BJ (cell line): ENCODE measurements at places on chromosomes 3 and 15.

- DNase-seq, result no peak
Measured at GRCh38 chr15:66775127-66776105, 73.4 kb downstream of the SMAD6 start.

DNA sequence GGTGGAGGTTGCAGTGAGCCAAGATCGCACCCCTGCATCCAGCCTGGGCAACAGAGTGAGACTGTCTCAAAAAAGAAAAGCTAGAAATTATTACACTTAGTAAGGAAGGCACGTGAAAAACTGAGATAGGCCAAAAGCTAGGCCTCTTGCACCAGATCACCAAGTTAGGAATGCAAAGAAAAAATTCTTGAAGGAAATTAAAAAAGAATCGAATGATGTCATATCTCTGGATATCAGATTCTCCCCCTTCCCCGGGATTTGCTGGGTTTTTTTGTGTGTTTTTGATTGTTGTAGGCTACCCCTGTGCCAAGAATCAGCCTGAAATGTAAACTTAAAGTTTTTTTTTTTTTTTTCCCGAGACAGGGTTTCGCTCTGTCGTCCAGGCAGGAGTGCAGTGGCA, 17.4 kb downstream of the PTPN23 start:
- DNase-seq, result no peak

DNA sequence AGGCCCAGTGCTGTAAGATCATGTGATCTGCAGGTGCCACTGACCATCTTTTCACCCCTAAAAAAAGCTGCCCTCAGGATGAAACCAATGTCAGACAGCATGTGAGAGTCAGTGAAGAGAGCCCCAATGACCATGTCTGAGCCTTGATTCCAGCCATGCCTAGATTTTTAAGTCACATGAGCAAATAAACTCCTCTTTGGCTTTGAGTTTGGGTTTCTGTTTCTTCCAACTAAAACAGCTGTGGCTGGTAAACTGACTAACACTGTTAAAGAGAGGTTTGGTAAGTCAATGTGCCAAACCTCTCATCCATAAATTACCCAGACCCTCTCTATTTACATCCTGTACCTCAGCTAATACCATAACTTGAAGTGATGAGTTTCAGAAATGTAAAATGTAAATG, 8.3 kb downstream of the MYO5A start:
- no peak for DNase-seq

DNA sequence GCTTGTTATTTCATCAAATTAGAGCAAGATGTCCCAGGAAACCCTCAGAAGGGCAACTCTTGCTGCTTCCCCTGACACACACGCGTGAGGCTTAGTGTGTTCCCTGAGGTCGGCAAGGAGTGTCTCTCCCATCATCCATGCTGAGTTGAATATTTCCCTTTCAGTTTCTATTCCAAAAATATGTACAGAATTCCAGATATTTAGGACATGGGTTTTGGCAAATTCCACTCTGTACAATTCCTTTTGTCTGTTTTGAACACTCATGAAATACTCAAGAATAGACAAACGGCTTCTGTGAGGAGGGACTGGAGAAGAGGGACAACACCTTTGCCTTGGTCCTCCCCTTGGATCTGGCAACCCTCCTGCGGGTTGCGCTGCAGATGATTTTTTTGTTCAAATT, 138.0 kb downstream of the DUT start:
- DNase-seq, result no peak

DNA sequence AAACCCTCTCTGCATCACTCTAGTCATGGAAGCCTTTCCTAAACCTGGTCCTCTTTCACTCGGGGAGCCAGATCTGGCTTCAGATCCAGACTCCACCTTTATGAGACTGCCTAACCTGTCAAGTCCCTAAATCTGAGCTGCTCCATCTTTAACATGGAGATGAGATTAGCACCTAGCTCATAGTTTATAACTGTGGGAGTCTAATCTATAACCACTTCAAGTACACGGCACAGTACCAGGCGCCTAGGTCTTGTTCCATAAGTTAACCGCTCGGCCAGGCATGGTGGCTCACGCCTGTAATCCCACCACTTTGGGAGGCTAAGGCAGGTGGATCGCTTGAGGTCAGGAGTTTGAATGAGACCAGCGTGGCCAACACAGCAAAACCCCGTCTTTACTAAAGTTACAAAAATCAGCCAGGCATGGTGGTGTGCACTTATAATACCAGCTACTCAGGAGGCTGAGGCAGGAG, 30.3 kb downstream of the TPM1 start:
- no peak for DNase-seq

DNA sequence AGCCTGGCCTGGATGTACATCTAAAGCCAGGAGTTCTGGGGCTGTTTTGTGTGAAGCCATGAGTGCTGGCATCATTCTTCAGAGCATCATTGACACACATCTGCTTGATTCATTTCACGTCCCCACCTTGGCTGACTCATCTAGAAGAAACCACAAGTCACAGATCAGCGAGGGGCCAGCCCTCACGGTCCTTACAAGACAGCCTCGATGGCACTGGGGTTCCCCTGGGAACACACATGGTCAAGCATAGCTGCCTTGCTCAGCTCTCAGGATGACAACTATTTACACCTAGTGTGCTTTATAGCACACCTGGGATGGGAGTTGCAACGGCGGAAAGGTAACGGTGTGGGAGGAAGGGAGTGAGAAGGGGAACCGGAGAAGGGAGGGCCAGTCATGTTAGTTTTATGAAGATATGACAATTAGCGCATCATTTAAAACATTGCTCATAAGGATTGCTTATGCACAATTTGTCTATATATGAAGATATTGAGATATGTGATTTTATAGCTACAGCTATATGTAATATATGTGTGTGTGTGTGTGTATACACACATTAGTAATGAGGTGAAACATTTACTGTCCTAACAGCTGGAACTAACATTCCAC, 227.1 kb downstream of the RPLP1 start:
- DNase-seq, result no peak

GRCh38 chr3:35653347-35653746, 14.0 kb downstream of the ARPP21 start:
- no peak for DNase-seq

DNA sequence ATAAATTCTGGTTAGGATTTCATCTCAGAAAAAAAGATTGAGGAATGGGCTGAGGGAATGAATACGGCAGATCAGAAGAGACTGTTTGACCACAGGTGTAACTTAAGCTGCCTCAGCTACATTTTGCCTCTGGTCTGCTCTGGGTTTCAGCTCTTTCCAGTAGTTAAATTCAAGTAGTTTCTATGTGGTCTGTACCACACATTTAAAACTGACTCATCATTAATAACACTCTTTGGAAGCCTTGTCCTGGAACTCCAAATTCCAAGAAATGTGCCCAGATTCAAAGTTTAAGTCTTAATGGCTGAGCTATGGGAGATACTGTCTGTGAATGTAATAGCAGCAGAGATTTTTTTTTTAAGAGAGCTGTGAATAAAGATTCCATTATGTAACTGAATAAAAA, 133.1 kb upstream of the IGSF10 start:
- no peak for DNase-seq

DNA sequence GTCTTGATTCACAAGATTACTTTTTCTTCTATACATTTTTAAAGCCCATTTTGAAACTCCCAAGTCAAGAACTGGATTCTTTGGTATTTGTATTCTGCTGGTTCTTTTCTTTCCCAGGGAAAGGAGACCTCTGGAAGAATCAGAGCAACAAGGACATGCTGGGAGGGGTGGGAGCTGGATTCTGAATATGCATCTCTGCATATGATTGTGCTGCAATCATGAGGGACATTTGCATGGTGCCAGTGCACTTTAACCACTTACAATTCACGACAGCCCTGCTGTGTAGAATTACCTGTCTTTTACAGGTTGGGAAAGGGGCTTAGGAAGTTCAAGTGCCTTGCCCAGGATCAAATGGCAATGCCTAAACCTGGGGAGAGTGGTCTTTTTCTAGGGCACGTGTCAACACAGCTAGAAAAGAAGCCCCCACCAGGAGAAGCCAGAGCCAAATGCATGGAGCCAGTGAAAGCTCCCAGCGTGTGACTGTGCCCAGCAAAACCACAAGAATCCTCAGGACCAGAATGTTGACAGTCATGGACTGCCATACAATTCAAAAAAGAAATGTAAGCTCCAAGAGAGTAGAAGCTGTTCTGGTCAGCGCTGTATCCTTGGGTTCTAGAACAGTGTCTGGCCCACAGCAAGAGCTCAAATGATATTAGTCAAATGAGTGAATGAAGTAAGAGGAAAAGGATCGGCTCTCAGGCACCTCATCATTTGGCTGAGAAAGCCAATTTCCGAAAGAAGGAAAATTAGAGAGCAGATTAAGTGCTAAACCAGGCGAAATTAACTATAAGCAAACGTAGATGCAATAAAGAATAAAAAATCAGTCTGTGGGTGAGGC, 84.5 kb upstream of the MEF2A start:
- DNase-seq, result no peak

DNA sequence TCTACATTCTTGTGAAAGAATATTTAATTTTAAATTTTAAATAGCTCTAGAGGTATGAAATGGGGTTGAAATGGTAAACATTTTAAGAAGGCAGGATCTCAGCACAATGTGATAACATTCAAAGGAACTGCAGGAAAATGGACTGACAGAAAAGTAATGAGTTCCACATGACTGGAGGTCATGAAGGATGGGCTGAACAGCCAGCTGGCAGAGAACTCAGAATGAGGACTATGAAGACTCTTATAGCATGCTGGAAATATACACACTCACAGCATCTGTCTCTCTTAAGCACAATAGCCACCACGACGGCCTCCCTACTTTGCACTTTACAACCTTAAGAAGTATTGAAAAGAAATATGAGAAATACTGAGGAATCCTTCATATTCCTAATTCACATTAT, 94.7 kb downstream of the TNIK start:
- DNase-seq, result no peak

DNA sequence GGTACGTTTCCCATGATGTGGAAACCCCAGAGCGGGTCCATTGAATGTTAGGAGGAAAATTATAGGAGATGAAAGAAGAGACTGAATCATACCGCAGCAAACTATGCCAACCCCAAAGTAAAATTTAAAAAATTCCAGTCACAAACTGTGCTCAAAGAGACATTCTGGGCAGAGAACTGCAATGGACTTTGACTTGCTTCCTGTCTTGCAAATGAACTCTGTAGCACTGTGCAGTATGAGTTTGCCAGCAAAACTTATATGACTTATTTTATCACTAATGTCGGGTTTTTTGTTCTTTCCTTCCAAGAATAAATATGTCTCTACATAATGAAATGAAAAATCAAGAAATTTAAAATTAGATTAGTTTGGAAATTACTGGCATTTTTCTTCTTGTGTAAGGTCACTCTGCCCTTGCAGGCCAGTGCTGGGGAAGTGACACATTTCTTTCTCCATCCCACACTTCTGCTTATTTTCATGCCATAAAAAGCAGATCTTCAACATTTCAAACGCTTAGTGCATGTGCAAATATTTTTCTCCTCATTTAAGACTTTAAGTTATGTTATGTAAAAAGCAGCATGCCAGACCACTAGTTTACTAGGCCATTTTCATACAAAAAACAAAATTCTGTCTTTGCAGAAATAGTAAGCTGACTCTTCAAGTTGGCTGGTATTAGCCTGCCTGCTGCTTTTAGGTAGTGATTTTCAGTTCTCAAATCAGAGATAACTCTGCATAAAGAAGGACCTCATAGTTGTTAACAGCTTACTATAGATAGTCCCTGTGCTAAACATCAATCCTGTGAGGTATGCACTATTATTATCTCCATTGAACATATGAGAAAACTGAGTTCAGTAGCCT, 32.2 kb upstream of the SSR3 start:
- DNase-seq, result no peak

DNA sequence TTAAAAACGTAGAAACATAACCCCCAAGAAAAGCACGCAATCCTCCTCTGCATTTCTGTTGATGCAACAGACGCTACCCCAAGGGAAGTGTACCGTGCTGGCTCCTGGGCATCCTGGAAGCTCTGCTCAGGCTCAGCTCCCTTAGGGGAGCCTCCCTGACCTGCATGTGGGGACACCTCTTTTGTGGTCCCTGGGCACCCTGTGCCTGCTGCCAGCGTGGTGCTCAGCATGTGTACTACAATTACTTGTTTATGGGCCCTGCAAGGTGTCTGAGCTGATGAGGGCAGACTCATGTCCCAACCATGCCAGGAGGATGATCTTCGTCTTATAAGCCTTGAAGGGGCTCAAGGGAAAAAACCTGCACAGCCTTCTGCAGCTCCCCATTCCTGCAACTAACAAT, 18.3 kb downstream of the EHD4 start:
- DNase-seq, result no peak
